NCI-H510A treated with DMSO at 0.1 percent for 48 hours (cell line): ENCODE measurements at places on chromosomes 5 and 9.

DNA sequence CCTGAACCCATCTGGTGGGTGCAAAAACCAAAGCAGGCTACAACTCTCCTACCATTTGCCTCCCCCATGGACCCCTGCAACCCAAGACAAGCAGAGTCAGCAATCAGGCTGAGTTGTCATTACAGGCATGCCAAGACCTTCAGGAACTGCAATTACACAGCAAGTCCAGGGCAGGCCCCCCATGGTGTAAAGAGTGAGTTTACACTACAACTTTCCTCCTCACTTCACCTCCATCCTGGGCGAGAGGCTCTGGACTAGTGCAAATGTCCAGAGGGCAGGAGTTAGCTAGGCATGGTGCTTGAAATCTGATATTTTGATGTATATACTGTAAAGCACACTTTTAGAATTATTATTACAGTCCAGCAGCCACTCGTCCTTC, 7.0 kb upstream of the P4HA2 start:
- no peak for DNase-seq

- DNase-seq = no peak
Measured at GRCh38 chr9:112180387-112180881, 5.3 kb upstream of the SUSD1 start.

DNA sequence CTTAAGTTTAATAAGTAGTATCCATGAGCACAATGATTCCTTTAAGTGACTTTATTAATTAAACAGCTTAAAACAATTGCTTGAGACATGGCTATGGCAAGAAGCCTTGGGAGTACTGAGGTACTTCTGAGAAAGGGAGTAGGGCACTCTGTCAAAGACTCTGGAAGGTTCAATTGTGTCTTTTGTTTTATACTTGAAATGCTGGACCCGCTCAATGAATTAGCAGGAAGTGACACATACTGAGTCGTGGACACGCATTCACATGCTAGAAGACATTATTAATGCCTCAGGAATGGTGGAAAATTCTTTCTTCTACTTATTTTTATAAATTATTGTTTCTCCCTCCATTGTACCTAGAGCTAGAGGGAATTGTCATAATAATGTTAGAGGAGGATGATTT, 347.3 kb upstream of the ZNF608 start:
- DNase-seq = no peak

GRCh38 chr5:64462391-64462790, 43.4 kb upstream of the RGS7BP start:
- DNase-seq = no peak

GRCh38 chr5:169591636-169592035, 8.1 kb downstream of the SPDL1 start:
- no peak for DNase-seq
